Panc1 (cell line): ENCODE measurements at places on chromosomes 1 and 21.
A peak's percentile ranks its signal among the peaks of the same experiment; 100 is the strongest.

GRCh38 chr1:96772349-96772748 lies 50.8 kb downstream of the PTBP2 start:
- DNase-seq: no peak

DNA sequence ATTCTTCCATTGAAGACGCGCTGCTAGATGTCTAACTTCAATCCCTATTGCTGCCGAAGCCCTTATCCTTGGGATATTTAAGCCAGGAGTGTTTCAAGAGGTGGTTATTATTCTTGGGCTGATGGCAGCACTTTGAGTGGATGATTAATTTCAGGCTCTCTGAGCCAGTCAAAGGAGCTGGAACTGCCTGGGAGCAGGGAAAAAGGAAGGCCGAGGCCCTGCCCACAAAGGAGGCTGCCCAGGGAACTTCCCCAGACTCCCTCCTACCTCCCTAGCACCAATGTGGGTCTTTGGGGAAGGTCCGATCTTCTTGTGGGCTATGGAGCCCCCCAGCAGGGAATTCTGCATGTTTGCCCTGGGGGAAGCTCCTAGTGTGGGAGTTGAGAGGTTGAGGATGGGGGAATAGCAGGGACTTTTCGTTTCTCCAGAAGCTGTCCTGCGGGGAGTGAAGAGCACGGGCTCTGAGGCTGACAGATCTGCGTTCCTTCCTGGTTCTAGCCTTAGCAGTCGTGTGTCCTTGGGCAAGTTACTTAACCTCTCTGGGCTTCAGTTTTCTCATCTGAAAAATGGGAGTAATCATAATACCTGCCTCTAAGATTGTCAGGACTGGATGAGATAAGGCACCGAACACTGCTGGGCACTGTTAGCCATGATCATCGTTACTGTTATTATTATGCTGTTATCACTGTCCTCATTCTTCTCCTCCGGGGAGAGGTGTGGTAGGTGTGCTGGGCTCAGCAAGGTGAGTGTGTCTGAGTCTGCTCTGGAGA lies 6.3 kb downstream of the KCNQ4 start:
- no peak for DNase-seq

GRCh38 chr1:246139745-246140182 lies 367.3 kb downstream of the SMYD3 start:
- peak; percentile 88 for DNase-seq

DNA sequence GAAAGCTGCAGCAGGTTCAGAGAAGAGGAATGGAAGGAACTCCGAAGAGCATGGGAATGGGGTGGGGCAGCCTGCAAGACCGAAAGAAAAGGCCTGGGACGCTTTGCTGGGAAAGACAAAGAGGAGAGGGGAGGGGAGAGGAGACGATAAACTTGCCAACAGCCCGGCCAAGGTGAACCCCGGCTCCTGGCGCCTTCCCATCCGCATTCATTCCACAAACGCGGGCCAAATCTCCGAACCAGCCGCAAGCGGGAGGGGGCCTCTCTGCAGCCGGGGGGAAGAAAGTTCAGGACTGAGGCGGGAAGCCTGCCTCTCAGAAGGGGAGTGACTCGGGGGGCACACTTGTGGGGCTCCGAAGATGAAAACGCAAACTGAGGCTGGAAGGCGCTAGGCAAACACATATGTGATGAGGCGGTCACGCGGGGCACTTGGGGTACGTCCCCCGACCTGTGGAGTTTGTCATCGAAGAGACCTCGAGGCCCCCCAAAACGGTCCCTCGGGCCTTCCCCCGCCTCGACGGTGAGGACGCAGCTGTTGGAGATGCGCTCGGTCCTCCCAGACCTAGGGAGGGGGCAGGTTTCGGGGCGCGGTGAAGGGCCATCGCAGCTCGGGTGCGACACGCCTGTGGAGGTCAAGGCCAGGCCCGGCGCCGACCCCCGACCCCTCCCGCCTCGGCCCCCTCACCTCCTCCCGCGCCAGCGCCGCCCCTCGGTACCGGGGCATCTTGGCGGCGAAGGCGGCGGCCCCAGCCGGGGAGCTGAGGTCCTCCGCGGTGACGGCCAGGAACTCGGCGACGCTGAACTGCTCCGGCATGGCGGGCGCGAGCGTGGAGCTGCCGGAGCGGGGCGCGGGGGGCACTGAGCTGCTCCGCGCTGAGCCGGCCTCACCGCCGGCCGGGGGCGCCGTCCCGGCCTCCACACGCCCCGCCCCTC lies at the start of gene ASAP3:
TSS of gene ASAP3 (minus strand) at position 859 of the 932 bp plus-strand sequence. CDS start at position 813, 46 bp downstream.
- DNase-seq: no peak

GRCh38 chr1:87473203-87473661 lies 144.6 kb downstream of the LMO4 start:
- DNase-seq: peak; percentile 20

DNA sequence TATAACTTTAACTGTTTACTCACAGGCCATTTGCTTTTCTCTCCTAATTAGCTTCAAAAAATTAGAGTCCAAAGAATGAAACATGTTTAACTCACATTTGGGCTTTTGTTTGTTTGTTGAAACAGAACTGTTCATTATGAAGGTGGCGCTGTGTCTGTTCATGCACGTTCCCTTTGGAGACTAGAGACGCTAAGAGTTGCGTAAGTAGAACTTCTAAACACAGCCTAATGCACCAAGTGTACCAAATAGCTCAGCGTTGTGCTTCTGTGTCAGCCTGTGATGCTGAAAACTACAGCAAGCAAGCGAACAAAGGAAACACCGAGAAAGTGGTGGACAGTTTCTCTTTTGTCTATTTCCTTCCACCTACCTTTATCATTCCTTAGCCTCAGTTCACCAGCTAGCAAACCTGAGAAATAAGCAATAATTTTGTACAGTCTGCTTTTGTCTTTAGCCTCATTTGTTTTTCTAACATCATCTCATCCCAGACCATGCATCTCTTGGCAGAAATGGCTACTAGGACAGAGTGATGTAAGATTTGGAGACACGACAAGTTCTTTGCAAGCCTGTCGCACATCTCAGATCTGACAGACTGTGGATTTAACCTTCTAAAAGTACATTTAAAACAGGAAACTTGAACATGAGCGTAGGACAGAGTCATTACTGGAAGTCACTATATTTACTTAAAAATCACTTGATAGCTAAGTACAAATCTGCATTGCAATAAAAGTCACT lies 375.1 kb downstream of the RYR2 start:
- no peak for DNase-seq

DNA sequence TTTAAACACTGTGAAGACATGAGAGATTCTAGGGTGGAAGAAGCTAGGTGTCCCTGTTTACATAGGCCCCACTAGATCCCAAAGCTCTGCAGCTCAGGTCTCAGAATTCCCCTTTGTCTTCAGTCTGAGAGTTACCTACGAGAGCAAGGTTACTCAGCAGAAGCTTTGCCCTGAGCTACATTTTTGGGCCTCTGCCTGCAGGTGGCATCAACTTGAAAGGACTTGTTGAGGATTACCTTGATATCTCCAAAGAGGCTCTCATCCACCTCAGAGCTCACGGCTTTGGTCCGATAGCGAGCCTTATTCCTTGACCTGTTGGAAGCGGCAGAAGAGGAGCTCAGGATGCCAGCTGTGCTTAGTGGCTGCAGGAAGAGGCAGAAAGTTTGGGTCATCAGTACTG lies 7.0 kb downstream of the CFAP45 start:
- DNase-seq: no peak

- DNase-seq: no peak
Measured at GRCh38 chr1:208581667-208582066, 337.5 kb upstream of the PLXNA2 start.

DNA sequence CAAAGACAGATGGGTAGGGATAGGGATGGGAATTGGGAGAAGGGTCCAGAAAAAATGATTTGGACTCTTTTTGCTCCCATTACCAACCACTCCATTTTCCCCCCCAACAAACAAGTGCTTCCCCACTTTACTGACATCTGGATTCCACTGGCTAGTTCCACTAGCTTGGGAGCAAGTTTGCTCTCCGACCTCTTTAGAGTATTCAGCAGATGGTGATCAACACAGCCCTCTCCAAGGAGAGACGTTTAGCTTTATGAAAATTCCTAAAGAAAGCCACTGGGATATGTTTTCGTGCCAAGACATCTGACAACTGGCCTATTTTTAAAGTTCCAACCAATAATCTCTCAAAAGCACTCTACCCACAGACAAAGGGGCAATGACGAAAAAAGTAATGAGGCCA lies 50.3 kb downstream of the ITPKB start:
- DNase-seq: no peak

DNA sequence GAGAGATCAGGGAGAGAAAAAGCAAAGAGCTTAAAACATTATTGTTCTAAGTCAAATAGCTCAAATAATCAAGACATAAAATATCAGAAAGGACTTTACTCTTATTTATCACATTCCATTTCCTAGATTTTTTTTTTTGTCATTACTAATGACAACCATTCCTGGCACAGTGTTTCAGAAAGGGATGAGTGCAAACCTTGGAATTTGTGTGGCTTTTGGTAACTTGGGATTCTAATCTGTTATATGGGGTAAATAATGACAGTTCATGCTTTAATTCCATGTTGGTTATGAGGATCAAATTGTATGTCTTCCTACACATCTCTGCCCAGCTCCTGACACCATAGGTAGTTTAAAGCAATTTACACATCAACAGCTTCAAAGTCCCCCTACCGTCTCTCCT lies 358.4 kb upstream of the ADGRL4 start:
- DNase-seq: no peak

DNA sequence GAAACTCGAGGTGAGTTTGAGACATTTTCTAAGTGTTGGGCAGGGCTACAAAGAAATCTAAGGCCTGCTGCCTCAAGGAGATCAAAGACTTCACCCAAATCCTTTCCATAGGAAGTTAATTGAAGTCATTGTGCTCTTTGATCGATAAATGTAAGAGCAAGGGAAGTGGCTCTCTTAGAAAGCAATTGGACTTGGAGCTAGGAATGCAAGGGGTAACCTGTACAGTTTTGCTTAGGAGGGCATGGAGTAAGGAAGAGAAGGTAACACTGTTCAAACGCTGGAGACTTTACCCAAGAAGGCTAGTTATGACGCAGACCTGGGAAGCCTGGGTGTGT lies 418.0 kb upstream of the PROX1 start:
- DNase-seq: no peak
